Thymus (tissue), 14 donors: ENCODE measurements at places on chromosomes 5 and 9. TPM values are rescaled to one million over a fixed set of nuclear protein-coding genes. Genes with fewer than 3 reads are reported as not detected.

DNA sequence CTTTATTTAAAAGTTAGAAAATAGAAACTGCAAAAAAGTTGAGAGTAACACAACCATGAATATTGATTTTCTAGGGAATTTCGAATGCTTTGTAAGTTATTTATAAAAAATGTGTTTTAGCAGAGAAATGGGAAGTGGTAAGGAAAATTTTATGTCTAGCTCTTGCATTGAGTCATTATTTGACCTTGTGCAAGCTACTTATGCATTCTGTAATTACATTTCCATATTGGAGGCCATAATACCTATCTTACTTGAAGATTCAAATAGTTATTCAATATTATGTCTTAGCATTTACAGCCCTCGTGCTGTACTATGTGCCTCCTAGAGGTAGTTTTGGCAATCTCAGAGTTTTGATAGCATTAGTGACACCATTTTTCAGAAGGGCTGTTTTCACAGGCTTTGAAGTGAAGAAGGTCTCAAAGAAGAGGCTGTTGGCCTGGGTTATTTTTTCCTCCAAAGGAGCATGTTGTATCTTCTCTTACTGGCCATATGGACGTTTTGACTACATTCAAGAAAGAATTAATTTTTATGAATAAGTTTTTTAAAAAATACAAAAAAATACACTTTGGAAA is 7.4 kb upstream of the DAP start:
- DNase-seq = no peak
- no peak overlapping the region for H3K27ac ChIP-seq
- H3K27me3 ChIP-seq = no peaks in the 10 kb centered on the region
- no peaks in the 10 kb centered on the region for H3K36me3 ChIP-seq

The LECT2 gene
- not detected for total RNA-seq

GRCh38 chr9:88651682-88652633 is 117.0 kb downstream of the NXNL2 start:
- no peak overlapping the region for H3K27ac ChIP-seq
- no peaks in the 10 kb centered on the region for H3K4me1 ChIP-seq
- H3K4me3 ChIP-seq = no peak overlapping the region
- H3K27me3 ChIP-seq = no peaks in the 10 kb centered on the region
- no peak for DNase-seq
- H3K36me3 ChIP-seq = no peaks in the 10 kb centered on the region

GRCh38 chr5:145936401-145937131 is at the start of gene SH3RF2:
SH3RF2 (plus strand) TSS chr5:145936578; CDS start chr5:145937929, 1,351 bp downstream.
- peak within 1 kb of the TSS; percentile 34 for H3K4me3 ChIP-seq
- peaks cover 3% of the 10 kb centered on the region for H3K27me3 ChIP-seq
- H3K36me3 ChIP-seq = no peaks in the 10 kb centered on the region
- DNase-seq = peak; percentile 29

GRCh38 chr9:33180526-33181184 is 13.5 kb upstream of the B4GALT1 start:
- no peaks in the 10 kb centered on the region for H3K27me3 ChIP-seq
- DNase-seq = no peak
- no peak overlapping the region for H3K4me3 ChIP-seq
